Activated naive CD8-positive, alpha-beta T cell treated with anti-CD3 and anti-CD28 coated beads, Interleukin-2, amount 10 ng/mL, durations not matched to agents 7 days and 5 days (primary cell): ENCODE measurements at places on chromosomes 5 and 9. TPM values are rescaled to one million over a fixed set of nuclear protein-coding genes. Genes with fewer than 3 reads are reported as not detected.
A peak's percentile ranks its signal among the peaks of the same experiment; 100 is the strongest.

The C9orf153 gene
- 0.34 TPM for total RNA-seq

DNA sequence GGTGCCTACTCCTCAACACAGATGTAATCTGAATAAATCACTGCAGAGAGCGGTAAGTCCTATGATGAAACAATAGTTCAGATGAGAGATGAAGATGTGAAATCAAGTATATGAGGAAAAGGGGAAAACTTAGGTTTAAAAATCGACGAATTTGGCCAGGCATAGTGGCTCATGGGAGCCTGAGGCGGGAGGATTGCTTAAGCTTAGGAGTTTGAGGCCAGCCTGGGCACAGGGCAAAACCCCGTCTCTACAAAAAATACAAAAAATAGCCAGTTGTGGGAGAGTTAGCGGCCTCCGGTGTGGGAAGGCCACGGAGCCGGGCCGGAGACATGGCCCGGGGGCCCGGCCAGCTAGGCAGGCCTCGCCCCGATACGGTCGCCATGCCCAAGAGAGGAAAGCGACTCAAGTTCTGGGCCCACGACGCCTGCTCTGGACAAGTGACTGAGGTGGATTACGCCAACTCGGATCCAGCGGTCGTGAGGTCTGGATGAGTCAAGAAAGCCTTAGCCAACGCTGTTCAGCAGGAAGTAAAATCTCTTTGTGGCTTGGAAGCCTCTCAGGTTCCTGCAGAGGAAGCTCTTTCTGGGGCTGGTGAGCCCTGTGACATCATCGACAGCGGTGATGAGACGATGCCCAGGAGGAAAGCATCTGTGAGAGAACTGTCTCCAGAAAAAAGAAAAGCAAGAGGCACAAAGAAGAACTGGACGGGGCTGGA, 62.8 kb upstream of the SUB1 start:
- DNase-seq = no peak

DNA sequence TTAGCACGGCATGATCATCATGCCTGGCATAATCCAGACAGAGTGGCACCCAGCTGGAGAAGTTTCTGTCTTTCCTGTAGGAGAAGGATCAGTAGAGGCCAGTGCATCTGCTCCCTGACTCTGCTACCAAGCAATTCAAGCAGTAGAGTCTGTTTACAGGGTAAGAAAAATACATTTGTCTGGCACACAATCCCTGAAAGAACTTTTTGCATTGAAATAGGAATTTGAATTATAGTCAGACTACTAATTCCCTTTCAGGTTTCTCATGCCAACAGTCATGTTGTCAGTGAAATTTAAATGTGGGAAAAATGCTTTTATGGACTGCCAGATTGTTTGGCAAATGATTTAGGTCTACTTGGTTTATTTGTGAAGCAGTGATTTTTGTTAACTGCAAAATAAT, 125.6 kb downstream of the RAB3C start:
- no peak for DNase-seq

GRCh38 chr5:145637396-145637795, 197.7 kb downstream of the PRELID2 start:
- DNase-seq = no peak

DNA sequence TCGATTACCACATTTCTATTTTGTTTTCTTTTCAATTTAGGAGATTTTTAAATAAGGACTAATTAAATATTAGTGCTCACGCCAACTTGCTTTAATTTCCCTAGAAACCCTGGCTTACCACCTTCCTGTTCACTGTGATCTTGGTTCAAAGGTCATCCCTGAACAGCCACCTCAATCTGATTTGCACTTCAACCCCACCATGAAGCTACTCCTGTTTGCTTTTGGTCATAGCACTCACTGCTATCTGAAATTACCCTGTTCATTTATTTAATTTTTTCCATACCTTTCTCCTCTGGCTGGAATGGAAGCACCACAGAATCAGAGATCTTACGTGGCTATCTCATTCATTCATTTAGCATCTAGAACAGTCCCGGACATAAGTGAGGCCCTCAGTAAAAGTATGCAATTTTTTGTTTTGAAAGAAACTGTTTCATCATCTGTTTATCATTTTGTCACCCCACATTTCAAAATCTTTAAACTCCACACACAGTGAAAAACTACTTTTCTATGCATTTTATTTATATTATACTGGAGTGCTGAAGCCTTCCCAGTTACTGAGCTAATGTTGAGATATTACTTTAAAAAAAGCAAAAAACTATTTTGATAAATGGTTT, 17.2 kb upstream of the ADAMTSL1 start:
- no peak for DNase-seq

The PCDHB5 gene
- total RNA-seq = not detected

The IL12B gene
- total RNA-seq = not detected

The GLRX gene
- 72.9 TPM for total RNA-seq

The MBLAC2 gene
- total RNA-seq = 8.3 TPM

- DNase-seq = no peak
These were observed 105.7 kb upstream of the NUDT12 start for GRCh38 chr5:103668281-103668680.

The IL3 gene
- total RNA-seq = not detected

DNA sequence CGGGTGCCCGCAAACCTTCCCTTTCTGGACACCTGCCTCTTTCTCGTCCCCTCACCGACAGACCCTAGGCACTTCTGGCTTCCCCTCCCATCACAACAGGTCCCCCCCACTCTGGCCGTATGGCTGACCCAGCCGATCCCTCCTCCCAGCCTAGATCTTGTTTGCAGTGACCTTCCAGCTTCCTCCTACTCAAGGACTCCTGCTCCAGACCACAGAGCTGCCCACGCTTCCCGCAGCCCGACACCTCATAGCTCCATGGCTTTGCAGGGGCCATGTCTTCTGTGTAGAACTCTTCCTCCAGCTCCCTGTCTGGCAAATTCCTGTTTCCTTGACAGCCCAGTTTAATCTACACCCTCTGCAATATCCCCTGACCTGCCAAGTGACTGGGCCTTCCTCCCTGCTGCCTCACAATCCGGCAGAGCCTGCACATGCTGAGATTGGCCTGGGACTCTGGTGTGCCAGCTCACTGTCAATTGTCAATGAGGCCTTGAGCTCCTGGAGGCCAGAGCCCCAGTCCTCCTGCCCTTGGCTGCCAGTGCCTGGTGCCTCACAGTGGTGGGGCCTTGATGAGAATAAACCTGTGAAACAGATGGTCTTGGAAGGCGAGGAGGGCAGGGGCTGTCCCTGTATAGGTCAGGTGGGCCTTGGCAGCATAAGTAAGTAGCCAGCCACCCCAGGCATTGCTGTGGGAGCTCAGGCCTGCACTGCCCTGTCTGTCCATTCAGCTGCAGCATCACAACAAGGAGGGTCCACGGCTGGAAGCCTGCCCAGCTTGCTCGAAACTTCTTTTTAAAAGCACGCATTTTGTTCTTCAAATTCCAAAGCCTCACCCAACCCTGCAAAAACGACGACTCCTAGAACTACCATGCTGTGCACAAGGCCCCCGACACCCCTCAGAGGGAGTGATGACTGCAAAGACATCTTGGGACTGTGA, 50.5 kb downstream of the GADD45G start:
- no peak for DNase-seq

GRCh38 chr5:66989286-66989685, 207.3 kb downstream of the CD180 start:
- DNase-seq = no peak

DNA sequence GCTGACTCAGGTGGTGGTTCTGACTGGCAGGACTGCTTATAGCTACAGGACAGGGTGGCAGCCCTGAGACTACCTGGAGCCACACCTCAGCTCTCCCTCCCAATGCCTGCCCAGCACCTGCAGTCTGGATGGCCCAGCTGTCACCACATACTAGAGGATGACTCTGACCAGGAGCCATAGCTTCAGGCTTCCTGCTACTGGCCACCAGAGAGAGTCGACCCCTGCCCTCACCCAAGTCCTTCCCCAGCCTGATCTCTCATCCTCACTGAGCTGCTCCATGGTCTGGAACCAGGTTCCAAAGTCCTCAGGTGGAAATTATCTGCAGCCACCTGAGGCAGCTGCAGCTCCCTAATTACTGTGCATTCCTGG, 25.6 kb upstream of the TDRD7 start:
- DNase-seq = no peak

DNA sequence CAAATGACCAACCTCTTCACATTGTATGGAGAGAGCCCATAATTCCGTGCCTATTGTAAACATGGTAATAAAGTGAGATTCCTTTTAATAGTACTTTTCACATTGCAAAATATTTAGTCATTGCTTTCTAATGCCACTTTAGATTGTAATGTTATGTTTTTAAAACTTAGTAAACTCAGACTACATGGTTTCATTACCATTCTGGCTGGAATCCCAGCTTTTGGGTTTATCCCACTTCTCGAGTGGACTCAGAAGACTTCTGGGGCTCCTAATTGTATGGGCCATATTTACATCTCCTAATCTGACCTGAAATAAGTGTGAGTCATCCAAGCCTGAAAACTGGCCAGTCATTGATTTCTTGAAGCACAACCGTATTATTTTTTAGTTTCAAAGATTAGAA, 217.6 kb downstream of the CAAP1 start:
- no peak for DNase-seq

DNA sequence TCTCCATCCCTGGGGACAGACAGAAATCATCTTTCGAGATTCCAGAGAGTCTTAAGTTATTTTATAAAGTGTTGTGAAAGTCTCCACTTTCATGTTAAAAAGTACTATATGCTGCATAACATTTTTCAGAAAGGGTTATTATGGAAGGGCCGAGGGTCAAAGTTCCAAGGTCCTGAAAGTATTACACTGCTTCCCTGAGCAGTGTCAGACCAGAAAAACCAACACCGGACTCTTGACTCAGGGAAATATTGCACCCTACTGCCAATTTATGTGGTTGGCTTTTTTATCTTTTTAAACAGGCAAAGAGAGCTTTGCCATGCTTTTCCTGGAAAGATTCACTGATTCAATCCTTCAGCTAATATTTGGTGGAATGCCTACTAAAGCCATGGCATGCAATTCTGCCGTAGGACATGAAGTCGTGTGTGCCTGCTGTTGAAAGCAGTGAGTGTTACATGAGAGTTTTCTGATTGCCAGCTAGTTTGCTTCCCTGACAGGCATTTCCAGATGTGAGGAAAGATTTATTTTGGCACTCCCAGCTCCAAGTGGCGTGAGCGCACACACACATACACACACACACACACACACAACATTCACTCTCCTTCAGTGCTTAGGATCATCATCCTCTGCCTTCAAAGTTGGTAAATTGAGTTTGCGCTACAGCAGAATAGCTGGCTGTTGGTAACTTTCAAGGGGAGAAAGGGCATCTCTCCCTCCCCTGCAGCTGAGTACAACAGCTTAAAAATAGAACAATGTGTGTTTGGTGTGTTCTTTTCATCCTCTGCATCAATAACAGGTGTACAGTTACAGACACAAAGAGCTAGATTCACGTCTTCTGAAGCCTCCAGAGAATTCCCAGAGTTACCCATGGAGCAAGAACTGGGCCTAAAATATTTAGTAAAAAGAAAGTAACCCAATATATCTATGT, 45.6 kb downstream of the SLC1A3 start:
- DNase-seq = no peak

- no peak for DNase-seq
These were observed 68.1 kb downstream of the SEMA6A start for GRCh38 chr5:116506488-116506887.

DNA sequence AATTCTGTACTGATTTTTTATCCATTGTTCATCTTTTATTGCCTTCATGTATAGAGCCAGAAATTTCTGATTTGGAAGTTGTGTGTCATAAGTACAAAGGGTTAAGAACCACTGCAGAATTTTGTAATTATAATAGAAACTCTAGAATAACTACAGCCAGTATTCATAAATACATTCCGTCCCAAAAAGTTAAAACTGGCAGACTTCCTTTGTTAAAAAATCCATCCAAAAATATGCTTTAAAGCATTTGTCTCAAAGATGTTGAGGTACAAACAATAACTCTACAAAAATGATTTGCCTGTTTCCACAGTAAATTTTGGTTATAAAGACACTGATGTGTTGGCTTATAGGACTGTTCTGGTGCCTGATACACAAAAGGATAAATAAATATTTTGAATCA, 436.6 kb downstream of the DTWD2 start:
- no peak for DNase-seq

GRCh38 chr5:156920042-156920860, 42.8 kb downstream of the TIMD4 start:
- DNase-seq = peak; percentile 50

GRCh38 chr5:173907686-173908371, 19.7 kb downstream of the CPEB4 start:
- no peak for DNase-seq

The SPINK7 gene
- not detected for total RNA-seq

DNA sequence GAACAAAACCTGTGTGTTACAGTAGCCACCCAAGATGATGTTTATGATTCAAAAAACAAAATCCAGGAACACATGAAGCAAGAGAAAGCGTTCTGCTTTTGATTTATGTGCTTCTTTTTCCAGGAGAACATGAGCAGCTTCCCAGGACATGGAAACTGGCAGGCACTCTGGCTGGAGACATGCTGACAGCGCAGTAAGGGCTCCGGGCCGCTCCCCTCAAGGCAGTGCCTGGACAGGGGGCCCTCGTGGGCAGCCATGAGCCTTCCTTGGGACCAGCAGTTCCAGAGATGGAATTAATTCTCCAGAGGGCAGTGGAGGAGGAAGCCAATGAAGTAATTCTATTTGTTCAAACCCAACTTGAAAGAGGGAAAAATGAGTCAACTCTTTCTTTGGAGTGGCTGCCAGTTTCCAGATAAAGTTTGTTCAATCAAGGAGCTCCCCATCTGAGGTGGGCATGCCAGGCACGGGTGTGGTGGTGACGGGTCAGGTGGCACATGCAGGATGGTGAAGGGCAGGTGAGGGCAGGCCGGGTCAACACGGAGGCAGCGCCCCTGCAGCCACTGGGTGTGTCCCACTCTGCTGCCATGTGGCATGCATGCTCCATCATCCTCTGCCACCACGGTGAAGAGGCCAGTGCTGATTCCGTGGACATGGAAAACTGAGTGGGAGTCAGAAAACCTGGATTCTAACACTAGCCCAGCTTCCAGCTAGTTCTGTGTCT, 83.8 kb downstream of the OTULIN start:
- no peak for DNase-seq

The PCDHB6 gene
- not detected for total RNA-seq

The CDH9 gene
- total RNA-seq = not detected
